DMS 273 treated with DMSO at 0.1 percent for 48 hours (cell line): ENCODE measurements at places on chromosomes 4 and X.

GRCh38 chrX:68596871-68597270 lies 50.6 kb upstream of the STARD8 start:
- DNase-seq = no peak

DNA sequence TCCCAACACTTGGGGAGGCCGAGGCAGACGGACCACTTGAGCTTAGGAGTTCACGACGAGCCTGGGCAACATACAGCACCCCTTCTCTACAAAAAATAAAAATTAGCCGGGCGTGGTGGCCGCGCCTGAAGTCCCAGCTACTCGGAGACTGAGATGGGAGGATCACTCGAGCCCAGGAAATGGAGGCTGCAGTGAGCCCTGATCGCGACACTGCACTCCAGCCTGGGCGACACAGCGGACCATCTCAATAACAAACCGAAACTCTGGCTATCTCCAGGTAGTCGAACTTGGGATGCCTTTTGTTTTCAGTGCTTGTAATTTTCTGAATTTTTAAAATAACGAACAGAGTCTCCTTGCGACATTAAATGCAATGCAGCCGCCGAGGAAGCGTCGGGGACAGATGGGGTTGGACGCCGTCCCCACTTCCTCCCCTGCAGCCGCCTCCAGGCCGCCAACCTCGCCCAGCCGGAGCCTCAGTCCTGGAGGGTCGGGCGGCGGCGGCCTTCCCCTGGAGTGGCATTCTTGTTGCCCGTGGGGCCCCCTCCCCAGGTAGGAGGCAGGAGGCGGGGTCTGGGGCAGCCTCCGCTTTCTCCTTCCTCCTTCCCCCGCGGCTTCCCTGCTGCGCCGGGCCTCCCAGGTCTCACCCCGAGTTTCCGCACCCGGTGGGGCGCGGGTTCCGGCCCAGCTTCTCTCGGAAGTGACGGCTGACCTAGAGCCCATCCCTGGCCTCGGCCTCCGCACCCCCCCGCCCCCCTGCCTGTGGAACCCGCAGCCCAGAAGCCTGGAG lies 14.6 kb downstream of the HMX1 start:
- no peak for DNase-seq

DNA sequence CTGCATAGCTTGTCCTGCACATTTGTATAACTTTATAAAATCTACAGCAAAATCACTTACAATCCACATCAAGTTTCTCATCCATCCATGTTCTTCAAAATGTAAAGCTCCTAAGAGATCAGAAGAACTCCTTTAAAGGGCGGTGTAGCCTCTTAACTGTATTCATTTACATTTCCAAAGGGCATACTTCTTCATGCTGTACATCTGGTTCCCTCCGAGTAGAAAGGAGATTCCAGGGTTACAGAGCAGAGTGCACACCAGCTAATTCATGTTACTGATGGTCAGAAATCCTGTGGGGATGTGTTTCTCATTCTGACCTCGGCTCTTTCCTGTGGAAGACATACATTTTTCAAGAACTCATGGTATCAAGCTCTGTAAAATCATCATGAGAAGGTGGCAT lies 231.8 kb downstream of the ARAP2 start:
- DNase-seq = no peak

GRCh38 chrX:121356850-121357171 lies 309.4 kb downstream of the GLUD2 start:
- DNase-seq = no peak

- DNase-seq = no peak
These were observed 81.7 kb downstream of the RTL5 start for GRCh38 chrX:72050011-72050410.

DNA sequence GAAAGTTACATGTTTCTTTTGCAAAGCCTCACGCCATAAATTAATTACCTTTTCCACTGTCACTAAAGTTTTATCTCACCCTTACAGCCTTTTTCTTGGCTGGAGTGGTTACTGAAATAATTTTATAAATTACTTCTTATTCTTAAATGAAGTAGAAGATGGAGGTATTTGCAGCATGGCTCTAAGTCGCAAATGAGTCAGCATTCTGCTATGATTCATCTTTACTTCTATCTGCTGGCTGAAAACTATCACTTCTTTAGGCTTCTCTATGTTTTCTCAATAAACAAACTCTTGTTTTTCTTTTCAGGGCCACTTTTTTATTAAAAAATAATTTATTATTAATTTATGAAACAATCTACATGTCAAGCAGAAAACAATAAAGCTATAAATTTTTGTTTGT lies 210.2 kb upstream of the GYPA start:
- DNase-seq = no peak

DNA sequence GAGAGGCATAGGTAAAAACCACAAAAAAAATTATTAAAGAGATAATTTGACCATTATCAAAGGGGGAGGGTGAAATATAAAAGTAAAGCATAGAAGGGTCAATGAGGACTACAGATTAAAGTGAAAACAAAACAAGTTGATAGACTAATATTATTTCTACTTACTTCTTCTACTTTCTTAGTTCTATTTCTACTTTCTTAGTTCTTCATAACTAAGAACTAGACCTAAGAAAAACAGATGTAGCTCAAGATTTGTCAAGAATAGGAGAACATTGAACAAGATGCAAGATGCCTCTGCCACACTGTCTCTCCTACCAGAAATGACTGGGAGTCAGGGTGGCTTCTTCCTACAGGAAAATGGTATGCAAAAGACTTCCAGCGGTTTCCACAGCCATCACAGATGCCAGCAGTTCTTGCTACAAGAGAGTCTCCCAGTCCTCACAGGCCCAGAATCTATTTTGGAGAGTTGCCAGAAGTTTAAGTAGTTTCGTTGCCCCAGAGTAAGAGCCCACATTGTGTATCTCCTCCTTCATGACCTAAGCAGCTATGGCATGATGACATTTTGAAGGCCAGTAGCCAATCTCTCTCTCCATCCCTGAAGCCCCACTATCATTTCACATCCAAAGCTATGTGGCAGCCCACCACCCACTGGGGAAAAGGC lies 42.9 kb upstream of the DDX60 start:
- DNase-seq = peak; percentile 0

DNA sequence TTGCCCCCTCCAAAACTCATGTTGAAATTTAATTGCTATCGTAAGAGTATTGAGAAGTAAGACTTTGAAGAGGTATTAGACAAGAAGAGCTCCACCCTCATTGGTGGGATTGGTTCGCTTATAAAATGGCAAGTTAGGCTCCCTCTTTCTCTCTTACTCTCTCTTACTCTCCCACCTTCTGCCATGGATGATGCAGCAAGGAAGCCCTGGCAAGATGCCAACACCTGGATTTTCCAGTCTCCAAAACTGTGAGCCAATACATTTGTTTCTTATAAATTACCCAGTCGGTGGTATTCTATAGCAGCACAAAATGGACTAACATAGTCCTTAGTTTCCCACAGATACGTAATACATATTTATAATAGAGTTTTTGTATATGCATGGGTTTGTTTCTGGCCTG lies 119.4 kb downstream of the DDIT4L start:
- DNase-seq = no peak

DNA sequence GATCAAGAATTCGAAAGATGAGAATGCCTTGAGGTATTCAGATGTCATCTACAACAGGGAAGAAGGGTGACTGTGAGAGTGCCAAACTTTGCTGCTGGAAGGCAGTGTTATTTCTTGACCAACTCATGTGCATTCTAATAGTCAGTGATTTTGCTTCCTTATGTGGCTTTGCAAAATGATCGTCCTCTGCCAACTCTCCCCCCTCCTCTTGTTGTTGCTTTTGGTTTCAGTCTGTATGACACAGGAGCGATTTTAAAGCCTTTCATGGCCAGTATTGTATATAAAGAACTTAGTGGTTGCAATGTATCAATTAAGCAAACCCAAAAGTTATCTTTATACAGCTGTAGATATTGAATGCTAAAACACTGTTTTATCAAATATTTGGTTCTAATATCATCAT lies 379.1 kb downstream of the IL1RAPL1 start:
- no peak for DNase-seq

DNA sequence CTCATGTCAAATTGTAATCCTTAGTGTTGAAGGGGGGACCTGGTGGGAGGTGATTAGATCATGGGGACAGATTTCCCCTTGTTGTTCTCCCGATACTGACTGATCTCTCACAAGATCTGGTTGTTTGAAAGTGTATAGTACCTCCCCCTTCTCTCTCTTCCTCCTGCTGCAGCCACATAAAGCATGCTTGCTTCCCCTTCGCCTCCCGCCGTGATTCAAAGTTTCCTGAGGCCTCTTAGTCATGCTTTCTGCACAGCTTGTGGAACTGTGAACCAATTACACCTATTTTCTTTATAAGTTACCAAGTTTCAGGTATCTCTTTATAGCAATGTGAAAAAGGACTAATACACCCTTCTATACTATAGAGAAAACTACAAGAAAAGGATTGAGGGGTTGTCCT lies 1170.5 kb upstream of the AGA start:
- DNase-seq = no peak

GRCh38 chrX:117996918-117997480 lies 119.6 kb downstream of the KLHL13 start:
- DNase-seq = no peak

DNA sequence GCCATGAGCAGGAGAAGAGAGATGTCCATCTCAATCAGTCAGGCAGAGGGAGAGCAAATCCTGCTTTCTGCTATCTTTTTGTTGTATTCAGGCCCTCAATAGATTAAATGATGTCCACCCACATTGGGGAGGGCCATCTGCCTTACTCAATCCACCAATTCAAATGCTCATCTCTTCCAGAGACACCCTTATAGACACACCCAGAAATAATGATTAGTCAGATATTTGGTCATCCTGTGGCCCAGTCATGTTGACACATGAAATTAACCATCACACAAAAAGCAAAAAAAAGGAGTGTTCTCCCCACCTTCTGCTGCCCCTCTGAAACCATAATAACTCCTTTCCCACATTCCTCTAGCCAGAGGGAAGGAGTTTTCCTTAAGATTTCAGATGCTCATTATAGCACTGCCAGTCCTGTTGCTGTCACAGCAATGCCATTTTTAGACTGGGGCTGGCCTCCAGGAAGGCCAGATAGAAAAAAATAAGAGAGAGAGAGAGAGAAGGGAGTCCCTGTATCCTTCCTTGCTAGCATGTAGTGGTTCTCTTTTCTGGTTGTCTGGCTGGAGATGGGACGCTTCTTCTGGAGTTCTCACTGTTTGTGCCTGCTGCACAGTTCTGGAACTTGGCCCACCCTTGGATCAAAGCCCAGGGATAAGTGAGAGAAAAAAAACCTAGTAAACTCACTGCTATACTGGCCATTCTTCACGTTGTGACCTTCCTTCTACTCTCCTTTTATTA lies 177.7 kb downstream of the RBM46 start:
- DNase-seq = no peak

- DNase-seq = no peak
These were observed 106.4 kb downstream of the AMELX start for GRCh38 chrX:11399489-11400094.

DNA sequence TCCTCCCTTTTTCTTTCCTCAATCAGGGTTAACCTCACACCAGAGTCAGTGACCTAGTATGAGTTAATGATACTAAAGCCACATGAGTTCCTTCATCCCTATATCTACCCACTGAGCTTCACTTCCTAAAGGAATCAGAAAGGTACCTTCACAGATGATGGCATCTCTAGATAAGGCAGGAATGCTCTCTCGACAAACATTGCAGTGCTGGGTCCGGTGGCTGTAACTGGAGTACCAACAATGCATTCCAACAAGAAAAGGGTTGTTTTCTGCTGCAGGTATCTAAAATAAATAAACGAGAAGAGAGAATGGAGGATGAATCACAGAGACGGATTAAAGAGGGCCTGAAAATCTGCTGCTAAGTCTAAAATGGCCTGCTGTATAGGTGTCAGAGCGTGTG lies 66.7 kb downstream of the DGKK start:
- DNase-seq = no peak

DNA sequence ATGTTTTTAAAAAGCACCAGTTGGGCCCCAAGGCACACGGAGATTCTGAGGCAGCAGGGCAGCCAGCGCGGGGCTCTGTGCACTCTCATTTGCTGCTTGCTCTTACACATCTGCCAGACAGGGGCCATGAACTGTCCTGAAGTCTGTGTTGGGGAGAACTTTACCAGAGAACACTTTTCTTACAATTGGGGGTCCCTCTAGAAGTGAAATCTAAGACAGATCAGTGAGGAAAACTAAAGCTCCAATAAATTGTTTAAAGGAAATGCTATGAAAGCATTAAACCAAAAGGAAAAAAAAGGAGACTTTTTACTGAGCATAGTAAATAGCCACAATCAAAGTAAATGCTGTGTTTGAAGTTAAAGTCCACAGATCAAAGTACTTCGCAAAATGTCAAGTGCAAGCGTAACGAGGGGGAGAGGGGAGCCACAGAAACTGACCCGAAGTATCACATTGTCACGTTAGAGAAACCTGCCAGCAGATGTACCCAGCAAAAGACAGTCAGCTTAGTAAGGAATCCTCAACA lies 37.8 kb downstream of the SORBS2 start:
- DNase-seq = no peak

DNA sequence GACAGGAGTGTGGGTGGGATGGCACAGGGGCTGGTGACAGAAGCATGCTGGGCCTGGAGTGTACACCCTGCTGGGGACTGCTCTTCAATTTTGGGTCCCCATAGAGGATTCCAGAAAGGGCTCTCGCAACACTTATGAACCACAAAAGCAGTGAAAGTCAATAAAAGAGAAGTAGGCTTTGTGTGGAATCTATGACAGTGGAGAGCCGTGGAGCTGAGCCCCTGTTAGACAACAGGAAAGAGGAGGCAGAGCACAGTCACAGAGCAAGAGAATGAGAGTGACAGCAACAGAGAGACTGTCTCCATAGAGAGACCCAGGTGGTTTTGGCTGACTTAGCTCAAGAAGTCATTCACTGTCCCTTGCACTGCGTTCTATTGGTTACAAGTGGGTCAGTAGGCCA lies 135.1 kb upstream of the ATP6AP2 start:
- DNase-seq = no peak

GRCh38 chr4:151218343-151218742 lies 58.6 kb upstream of the PRSS48 start:
- no peak for DNase-seq

- no peak for DNase-seq
These were observed 23.8 kb downstream of the FLNA start for GRCh38 chrX:154350429-154351182.

DNA sequence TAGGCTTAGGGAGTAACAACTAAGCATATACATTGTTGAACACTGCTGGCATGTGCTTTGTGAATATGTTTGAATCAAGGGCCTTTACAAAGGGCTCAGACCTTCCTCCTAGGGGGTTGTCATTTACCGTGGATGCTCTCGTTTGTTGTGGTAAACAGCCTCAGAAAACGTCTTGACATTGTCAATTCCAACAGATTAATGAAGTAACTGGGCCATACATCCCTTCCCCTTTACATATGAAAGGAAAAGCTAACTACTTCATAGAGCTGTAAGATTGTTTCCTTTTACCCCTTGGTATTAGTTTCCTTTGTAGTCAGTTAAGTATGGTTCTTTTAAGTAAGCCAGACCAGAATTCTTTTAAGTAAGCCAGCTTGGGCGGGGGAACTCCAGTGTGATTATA lies 42.9 kb downstream of the FAT4 start:
- no peak for DNase-seq
